ENCODE measurements at places on chromosomes 16 and 17.

GRCh38 chr17:49260817-49261291 is 30.3 kb upstream of the PHOSPHO1 start:
- no peak for DNase-seq

DNA sequence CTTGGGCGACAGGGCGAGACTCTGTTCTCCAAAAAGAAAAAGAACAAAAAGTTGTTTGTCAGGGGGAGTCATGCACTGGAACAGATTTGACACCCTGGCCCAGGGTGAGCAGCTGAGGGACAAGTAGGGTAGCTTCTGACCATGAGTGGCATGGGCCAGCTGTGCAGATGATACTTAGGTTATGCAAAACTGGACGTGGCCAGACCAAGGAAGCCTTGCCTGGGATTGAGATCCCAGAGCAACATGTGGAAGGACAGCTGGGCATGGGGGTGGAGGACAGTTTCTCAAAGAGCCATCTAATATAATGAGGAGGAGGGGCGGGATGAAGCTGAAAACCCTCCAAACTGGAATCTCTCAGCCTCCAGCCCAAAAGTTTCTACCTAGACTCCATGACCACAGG is 19.6 kb upstream of the SLC35B1 start:
- peak; percentile 79 for DNase-seq

DNA sequence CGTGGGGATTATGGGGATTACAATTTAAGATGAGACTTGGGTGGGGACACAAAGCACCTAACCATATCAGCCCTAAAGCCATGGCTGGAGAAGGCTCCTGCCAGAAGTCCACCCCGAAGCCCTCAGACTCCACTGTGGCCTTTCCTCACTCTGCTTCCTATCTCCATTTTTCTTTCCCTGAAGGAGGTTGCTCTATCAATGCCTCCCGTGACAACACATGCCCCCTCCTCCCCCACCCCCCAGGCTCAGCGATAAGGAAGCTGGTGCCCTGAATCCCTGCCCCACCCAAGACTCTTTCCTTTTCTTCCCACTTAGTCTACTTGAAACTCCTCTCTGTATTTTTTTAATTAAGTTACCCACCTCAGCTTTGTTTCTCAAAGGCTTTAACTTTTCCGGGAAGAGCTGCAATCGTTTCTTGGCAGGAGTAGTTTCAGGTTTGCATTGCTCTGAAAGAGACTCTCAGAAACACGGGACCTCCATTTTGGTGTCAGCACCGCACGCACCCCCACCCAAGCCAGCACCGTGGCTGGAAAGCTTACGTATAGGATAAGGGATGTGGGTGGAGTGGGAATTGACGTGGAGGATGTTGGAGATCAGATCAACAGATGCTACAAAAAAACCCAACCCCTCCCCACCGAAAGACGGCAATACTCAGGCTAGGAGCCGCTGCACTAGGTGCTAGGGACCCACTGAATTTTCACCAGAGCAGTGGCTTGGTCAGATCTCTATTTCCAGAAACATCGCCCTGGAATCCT is 15.2 kb upstream of the CA4 start:
- peak; percentile 23 for DNase-seq

DNA sequence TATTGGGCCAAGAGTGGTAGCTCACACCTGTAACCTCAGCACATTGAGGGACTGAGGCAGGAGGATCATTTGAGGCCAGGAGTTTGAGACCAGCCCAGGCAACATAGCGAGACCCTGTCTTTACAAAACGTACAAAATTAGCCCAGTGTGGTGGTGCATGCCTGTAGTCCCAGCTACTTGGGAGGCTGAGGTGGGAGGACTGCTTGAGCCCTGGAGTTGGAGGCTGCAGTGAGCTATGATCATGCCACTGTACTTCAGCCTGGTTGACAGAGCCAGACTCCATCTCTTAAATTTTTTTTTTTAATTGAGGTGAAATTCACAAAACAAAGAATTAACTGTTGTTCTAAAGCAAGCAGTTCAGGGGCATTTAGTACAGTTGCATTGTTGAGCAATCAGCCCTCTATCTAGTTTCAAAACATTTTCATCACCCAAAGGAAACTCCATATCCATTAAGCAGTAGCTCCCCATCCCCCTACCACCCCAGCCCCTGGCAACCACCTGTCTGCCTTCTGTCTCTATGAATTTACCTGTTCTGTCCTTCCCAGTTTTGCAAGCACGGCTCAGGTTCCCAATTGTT is 15.6 kb downstream of the SNX29 start:
- no peak for DNase-seq

DNA sequence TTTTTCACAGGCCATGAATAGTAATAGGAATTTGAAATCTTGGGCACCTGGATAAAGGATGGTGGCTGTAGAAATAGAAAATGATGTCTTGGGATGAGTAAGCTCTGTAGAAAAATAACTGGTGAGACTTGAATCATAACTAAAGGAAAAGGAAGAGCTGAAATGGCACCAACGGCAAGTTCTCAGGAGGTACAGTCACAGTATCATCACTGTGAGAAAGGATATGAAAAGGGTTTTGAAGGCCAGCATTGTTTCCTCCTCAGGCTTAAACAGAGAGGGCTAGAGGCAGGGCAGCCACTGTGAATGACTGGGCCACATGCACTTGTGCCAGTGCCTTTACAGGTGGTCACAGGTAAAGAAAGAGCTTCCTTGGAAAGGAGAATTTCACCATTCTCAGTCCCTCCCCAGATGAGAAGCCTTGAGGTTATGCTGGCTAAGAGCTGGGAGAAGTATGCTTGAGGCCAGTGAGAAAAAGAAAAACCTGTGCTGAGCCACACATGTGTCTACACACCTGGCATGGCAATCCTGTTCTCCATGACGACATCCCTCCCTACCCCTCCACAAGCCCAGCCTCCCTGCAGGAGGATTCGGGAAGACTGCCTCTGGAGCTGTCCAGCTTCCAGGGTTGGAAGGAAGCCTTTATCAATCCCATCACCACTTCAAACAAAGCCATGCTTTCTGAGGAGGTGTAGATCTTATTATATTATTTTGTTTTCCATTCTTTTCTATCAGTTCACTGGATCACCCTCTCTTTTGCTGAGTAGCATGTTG is 3.8 kb upstream of the ANKFN1 start:
- DNase-seq = no peak

DNA sequence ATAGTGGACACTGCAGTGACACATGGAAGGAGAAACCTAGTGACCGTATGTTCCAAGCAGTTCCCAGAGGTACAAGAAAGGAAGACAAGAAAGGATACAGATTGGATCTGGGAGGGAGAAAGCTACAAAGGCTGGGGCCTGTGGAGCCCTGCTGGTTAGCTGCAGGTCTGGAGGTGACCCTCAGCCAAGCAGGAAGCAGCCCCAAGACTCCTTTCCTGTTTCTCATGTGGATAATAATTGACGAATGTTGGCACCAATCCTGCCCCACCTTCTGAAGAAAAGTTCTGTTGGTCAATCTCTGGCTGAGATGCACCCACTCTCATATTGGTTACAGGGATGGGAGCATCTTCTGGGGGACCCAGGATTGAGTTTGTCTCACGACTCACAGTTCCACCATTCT is 99.8 kb downstream of the SHISA6 start:
- no peak for DNase-seq
